ENCODE measurements at places on chromosomes 6 and 20.

DNA sequence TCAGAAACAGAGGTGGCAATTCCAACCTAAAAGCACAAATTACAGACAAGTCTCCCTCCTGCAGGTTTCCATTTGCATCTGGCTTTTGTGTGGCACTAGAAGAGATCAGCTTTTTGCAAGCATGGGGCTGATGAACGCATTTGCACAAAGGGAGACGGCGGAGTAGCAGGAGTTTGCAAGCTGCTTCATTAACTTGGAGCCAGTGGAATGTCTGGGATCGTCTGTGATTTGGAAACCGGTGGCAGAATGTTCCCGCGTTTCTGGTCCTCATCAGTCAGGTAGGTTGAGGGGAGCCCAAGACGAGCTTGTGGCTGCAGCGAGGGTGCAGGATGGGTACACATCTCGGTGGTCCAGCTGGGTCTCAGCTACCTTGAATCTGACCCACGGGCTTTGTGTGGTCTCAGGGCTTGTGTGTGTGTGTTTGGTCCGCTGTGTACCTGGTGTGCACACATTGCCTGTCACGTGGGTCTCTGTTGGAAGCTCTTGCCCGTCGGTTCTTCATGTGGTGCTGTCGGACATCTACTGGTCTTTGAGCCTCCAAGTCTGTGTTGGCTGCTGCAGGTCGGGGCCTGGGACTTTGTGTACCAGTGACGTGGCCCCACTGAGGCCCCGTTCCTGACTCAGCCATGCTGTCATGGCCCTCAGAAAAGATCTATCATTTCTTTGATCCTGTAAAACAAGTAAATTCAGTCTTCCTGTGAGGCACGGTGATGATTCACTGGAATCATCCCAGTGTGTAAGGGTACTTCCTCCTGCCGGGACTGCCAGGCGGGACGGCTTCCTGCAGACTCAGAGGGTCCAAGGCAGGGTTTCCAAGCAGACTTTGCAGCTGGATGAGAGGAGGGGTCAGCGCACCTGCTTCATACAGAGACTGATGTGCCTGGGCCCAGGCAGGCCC is 12.4 kb upstream of the MYT1 start:
- DNase-seq: no peak

- DNase-seq: no peak
Observed at GRCh38 chr6:21377356-21377755, 216.2 kb upstream of the SOX4 start.

DNA sequence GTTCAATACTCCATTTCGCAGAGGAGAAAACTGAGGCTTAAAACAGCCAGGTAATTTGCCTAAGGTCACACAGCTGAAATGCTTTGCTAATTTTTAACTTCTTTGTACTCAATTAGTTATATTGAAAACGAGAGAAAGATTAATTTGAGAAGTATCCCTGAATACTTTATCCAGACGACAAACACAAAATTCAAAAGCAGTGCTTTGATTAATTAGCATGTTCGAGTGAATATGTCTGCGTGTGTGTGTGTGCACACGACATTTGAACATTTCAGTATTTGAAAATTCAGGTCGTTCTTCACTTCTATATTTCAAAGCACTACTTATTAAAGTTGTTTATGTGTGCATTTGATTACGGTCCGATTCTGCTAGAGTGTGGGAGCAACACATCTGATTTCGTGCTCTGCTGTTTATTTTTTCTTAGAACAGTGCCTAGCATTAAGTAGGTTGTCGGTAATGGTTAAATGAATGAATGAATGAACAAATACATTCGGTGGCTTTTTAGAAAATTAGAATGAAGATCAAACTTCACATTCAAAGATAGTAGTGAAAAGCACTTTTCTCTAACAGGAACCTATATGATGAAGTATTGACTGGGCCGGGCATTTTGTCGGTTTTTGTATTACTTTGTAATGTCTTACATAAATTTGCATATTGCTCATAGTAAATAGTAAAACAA is 36.9 kb upstream of the SYNCRIP start:
- DNase-seq: no peak

GRCh38 chr6:31573239-31574105 is 1.4 kb downstream of the LTA start:
- DNase-seq: no peak

DNA sequence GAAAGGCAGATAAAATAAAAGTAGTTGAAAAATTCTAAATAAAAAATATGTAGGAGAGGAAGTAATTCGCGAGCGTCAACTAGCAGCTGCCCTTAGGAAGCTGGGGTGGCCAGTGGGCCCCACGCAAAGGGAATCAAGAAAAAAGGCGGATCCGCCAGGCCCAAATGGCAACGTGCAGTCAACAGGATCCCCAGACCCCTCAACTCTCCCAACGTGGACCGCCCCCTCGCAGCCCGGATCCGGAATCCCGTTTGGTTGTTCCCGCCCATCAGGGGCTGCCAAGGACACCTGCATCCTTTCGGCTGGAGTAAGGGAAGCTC is 296 bp downstream of the DZANK1 start:
- DNase-seq: no peak

DNA sequence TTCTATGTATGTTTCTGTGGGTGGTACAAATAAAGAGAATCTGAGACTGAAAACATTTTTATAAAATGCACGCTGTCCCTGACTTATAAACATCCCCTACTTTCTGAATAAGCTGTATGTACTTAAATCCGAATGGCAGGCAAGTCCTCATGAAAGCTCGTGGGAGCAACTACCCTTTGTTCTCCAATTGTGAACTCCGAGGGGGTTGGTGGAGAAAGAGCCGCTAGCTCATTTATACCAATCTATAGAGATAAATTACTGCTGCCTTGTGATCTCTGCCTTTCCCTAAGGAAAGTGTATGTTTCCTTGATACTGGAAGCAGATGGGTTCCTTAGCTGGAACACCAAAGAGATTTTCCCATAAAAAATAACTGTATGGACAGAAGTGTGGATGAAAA is 84.5 kb downstream of the GJA10 start:
- DNase-seq: no peak

- DNase-seq: no peak
Observed at GRCh38 chr6:37695857-37696219, 1.8 kb downstream of the MDGA1 start.

- no peak for DNase-seq
Observed at GRCh38 chr6:150486048-150486447, 113.6 kb upstream of the PLEKHG1 start.

DNA sequence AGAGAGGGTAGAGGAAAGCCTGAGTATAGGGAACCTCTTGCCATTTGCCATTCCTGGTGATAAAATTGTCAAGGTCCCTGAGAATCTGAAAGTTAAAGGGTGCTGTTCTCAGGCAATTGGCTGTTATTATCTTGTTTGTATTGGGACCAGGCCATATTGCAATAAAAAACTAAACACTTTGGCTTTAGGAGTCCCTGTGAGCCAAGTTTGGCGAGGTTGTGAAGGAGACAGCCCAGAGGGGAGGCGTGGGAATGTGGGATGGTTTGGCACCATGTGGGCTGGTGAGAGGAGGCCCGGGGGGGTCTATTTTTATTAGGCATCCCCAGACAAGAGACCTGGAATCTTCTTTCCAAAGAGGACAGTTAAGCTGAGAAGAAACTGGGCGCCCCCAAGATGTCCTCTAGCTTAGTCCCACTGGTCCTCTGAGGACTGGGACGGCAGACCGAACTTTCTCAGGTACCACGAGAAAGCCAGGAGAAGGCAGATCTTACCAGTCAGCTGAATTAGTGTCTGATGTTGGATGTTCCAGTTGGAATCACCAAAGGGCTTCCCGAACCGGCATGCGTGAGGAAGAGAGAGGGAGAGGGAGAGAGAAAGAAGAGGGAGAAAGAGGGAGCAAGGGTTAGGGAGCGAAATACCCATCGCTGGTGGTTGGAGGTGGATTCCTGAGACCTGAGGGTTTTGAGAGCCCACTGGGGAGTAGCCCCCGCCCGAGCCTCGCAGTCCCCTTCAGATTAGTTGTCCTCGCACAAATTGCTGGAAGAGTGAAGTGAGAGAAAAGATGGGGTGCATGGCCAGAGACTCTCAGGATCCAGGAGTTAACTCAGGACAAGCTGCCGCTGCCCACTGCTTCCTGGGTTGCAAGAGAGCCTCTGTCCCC is 24.4 kb downstream of the DYNLT1 start:
- DNase-seq: no peak

GRCh38 chr6:165566088-165566828 is 96.8 kb downstream of the PDE10A start:
- no peak for DNase-seq

GRCh38 chr20:53707371-53708055 is 113.9 kb upstream of the ZNF217 start:
- DNase-seq: no peak

Measured in stimulated activated CD8-positive, alpha-beta memory T cell treated with anti-CD3 and anti-CD28 coated beads, Interleukin-4, amount 100 ng/mL, for 4 hours (primary cell).